ENCODE measurements at places on chromosomes 6 and 20. TPM values are rescaled to one million over a fixed set of nuclear protein-coding genes. Genes with fewer than 3 reads are reported as not detected.
A peak's percentile ranks its signal among the peaks of the same experiment; 100 is the strongest.

SPACA1 gene
- total RNA-seq, result not detected

PTGIS gene
- total RNA-seq, result 6.2 TPM

TCP1 gene
- total RNA-seq, result 302 TPM

PNPLA1 gene
- total RNA-seq, result not detected

KCNQ5 gene
- not detected for total RNA-seq

KCNQ2 gene
- not detected for total RNA-seq

HCK gene
- not detected for total RNA-seq

DNA sequence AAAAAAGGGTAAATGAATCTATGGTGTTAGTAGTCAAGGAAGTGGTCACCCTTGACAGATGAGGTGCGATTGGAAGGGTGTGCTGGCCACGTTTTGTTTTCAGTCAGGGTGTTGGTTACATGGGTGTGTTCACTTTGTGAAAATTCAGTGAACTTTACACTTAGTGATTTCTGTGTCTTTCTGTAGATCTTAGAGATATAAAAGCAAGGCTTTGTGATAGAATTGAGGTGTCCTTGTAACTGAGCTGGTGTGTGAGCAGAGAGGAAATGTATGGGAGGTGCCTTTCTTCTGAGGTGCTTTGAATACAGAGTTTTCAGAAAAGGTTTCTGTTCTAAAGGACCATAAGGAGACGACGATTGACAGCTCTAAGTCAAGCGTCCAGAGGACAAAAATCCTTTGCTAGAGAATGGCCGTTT lies 90.5 kb downstream of the SAMD3 start:
- H3K4me1 ChIP-seq, result peaks cover 38% of the 10 kb centered on the region
- no peak overlapping the region for H3K4me3 ChIP-seq
- no peaks in the 10 kb centered on the region for H3K27me3 ChIP-seq
- no peak for DNase-seq
- peaks cover 19% of the 10 kb centered on the region for H3K36me3 ChIP-seq

GRCh38 chr6:49606721-49607390 lies 29.8 kb downstream of the RHAG start:
- H3K4me1 ChIP-seq, result peaks cover 3% of the 10 kb centered on the region
- H3K36me3 ChIP-seq, result no peaks in the 10 kb centered on the region
- no peak overlapping the region for H3K4me3 ChIP-seq
- peak; percentile 79 for DNase-seq
- H3K27ac ChIP-seq, result no peak overlapping the region
- peaks cover 16% of the 10 kb centered on the region for H3K27me3 ChIP-seq

DNA sequence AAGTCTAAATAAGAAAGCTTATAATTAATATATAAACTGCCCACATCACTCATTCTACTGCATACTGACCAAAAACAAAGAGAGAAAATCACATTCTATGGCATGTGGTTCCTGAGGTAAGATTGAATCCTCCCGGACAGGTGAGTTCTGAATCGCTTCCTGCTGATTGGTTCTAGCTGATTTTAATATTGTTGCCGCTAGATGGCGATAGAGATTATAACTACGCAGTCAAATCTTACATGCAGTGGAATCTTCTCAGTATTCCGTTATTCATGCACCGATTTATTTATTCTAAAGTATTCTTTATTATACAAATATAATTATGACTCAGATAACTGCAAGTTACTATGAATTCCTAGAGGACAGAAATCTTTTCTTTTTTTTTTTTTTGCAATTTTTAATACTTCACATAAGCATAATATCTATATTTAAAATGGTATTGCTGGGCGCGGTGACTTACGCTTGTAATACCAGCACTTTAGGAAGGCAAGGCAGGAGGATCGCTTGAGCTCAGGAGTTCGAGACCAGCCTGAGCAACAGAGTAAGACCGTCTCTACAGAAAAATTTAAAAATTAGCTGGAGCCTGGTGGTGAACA lies 24.2 kb upstream of the TMX4 start:
- no peak overlapping the region for H3K27ac ChIP-seq
- DNase-seq, result peak; percentile 56
- H3K27me3 ChIP-seq, result no peaks in the 10 kb centered on the region
- no peak overlapping the region for H3K4me3 ChIP-seq

GRCh38 chr6:1714654-1715053 lies 104.9 kb downstream of the FOXC1 start:
- H3K4me3 ChIP-seq, result no peak overlapping the region
- H3K4me1 ChIP-seq, result no peaks in the 10 kb centered on the region
- H3K27ac ChIP-seq, result no peak overlapping the region

DNA sequence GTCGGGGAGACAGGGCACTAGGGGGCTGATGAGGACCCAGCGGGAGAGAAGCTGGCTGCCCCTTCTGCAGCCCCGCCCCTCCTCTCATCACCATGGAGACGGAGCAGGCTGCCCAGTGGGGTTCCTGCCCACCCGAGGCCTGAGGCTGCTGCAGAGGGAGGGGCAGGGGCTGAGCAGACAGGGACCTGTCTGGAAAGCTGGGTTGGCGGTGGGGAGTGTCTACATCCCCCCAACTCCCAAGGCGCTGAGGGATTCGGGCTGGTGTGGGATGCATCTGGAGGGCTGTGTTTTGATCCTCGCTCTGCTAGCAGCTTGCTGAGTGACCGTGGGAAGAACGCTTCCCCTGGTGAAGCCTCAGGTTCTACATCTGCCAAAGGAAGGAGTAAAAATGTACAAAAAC lies 1.2 kb upstream of the BPI start:
- no peak overlapping the region for H3K4me3 ChIP-seq
- peaks cover 2% of the 10 kb centered on the region for H3K27me3 ChIP-seq
- DNase-seq, result no peak
- no peaks in the 10 kb centered on the region for H3K4me1 ChIP-seq
- H3K27ac ChIP-seq, result no peak overlapping the region

DNA sequence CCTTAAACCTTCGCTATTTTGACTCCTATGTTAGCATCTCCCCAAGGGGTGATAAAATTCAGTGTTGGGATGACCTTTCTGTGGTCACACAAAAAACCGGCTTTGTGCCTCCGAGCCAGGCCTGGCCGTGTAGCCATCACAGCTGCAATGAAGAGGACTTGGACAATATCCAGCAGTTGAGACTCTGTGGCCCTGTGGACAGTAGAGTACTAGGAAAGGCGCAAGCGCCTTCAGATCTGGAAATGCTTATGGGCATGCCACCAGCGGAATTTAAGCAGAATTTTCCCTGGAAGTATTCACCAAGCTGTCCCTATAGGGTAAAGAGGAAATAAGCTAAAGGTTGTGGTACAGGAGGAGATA lies 63.3 kb upstream of the SLC2A12 start:
- no peak for DNase-seq
- H3K4me3 ChIP-seq, result no peak overlapping the region
- no peaks in the 10 kb centered on the region for H3K4me1 ChIP-seq
- H3K36me3 ChIP-seq, result no peaks in the 10 kb centered on the region

- H3K27ac ChIP-seq, result no peak overlapping the region
- H3K4me3 ChIP-seq, result no peak overlapping the region
- DNase-seq, result no peak
- H3K36me3 ChIP-seq, result no peaks in the 10 kb centered on the region
- H3K4me1 ChIP-seq, result no peaks in the 10 kb centered on the region
- no peaks in the 10 kb centered on the region for H3K27me3 ChIP-seq
These were observed 2.2 kb downstream of the MTRES1 start for GRCh38 chr6:107030151-107030550.

GRCh38 chr6:106372838-106373501 lies 12.5 kb downstream of the CRYBG1 start:
- DNase-seq, result no peak
- H3K36me3 ChIP-seq, result no peaks in the 10 kb centered on the region
- H3K4me3 ChIP-seq, result no peak overlapping the region
- H3K27ac ChIP-seq, result no peak overlapping the region

DNA sequence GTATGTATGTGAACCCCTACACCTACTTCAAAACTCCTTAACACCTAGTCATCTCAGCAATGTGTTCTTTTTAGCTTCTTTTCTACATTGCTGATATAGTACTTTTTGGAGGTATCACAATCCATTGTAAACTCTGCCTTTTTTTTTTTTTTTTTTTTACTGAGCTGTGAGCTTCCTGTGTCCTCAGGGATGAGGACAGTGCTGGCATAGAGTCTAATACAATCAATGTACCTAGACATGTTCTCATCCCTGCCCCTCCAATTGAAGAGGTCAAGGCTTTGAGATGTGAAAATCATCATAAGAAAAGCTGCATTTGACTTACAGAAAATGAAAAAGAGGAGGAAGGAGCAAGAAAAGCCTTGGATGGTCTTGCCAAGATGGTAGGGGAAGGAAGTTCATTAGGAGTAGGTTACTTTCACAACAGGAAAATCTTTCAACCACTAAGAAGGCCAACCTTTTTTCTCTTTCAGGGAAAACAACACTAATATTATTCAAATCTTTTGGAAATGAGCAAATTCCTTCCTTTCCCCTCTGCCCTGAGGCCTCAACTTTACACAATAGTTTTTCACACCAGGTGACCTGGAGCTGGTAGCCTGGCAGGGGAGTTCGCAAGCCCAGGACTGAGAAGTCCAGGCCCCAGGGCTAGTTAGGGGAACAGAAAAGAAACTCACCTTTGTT lies 2.8 kb upstream of the JARID2 start:
- no peak overlapping the region for H3K27ac ChIP-seq
- H3K36me3 ChIP-seq, result no peaks in the 10 kb centered on the region
- no peak overlapping the region for H3K4me3 ChIP-seq
- peak; percentile 77 for DNase-seq
- peaks cover 2% of the 10 kb centered on the region for H3K27me3 ChIP-seq

DNA sequence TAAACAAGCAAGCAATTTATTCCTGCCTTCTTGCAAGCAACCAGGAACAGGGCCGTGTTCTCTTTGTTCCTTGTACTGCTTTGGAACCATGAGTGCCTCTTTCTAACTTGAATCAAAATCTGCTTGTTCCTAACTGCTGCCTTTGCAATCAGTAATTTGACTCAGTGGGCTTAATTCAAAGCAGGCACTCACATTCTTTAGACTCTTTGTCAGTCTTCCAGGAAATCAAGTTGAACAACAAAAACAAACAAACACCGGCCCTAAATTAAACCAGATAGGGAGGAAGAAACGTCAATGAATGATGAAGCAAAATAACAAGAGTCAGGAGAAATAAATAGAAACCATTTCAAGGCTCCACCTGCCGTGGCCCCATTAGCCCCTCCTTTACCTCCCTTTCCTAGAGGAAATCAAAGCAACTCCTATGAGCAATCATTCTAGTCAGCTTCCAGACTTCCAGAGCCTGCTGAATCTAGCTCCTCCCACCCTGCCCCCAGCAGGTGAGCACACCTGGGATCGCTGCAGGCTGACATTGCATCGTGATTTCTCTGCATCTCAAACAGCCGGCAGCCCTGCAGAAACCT lies 582.2 kb upstream of the FLRT3 start:
- H3K4me3 ChIP-seq, result no peak overlapping the region
- H3K36me3 ChIP-seq, result no peaks in the 10 kb centered on the region
- no peaks in the 10 kb centered on the region for H3K27me3 ChIP-seq
- DNase-seq, result peak; percentile 52
- H3K27ac ChIP-seq, result no peak overlapping the region
- H3K4me1 ChIP-seq, result peaks cover 33% of the 10 kb centered on the region

DNA sequence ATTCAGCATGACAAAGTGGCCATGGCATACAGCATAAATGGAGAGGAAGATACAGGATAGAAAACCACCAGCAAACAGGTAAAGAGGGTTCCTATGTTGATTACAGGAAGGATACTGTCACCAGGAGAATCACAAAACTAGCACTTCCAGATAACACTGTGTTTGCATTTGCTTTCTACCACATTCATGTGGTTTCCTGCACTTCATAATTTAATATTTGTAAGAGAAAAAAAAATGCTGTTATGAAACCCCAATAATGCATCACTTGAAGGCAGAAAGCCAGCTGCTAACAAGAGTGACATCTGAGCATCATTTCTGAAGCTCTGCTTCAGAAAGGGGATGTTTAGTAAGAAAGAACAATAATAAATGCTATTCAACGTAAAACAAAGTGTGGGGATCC lies 106.6 kb downstream of the ATXN1 start:
- peaks cover 5% of the 10 kb centered on the region for H3K4me1 ChIP-seq
- no peak for DNase-seq
- H3K4me3 ChIP-seq, result no peak overlapping the region

GRCh38 chr20:37383229-37383989 lies 37.5 kb downstream of the SRC start:
- H3K4me1 ChIP-seq, result peaks cover 26% of the 10 kb centered on the region
- H3K27me3 ChIP-seq, result no peaks in the 10 kb centered on the region
- H3K4me3 ChIP-seq, result no peak overlapping the region
- DNase-seq, result peak; percentile 66
- no peak overlapping the region for H3K27ac ChIP-seq

- no peak overlapping the region for H3K27ac ChIP-seq
- H3K36me3 ChIP-seq, result no peaks in the 10 kb centered on the region
- H3K4me1 ChIP-seq, result no peaks in the 10 kb centered on the region
These were observed 318.1 kb downstream of the CLIC5 start for GRCh38 chr6:45697605-45698004.

- no peaks in the 10 kb centered on the region for H3K4me1 ChIP-seq
- H3K27me3 ChIP-seq, result no peaks in the 10 kb centered on the region
- no peaks in the 10 kb centered on the region for H3K36me3 ChIP-seq
- DNase-seq, result peak; percentile 31
- H3K27ac ChIP-seq, result no peak overlapping the region
These were observed 406.5 kb upstream of the GJE1 start for GRCh38 chr6:141726248-141726647.

- H3K4me1 ChIP-seq, result no peaks in the 10 kb centered on the region
- no peaks in the 10 kb centered on the region for H3K36me3 ChIP-seq
- H3K27me3 ChIP-seq, result peaks cover 14% of the 10 kb centered on the region
- no peak for DNase-seq
- no peak overlapping the region for H3K27ac ChIP-seq
- H3K4me3 ChIP-seq, result no peak overlapping the region
These were observed 18.1 kb downstream of the TUBB2B start for GRCh38 chr6:3209114-3210023.

DNA sequence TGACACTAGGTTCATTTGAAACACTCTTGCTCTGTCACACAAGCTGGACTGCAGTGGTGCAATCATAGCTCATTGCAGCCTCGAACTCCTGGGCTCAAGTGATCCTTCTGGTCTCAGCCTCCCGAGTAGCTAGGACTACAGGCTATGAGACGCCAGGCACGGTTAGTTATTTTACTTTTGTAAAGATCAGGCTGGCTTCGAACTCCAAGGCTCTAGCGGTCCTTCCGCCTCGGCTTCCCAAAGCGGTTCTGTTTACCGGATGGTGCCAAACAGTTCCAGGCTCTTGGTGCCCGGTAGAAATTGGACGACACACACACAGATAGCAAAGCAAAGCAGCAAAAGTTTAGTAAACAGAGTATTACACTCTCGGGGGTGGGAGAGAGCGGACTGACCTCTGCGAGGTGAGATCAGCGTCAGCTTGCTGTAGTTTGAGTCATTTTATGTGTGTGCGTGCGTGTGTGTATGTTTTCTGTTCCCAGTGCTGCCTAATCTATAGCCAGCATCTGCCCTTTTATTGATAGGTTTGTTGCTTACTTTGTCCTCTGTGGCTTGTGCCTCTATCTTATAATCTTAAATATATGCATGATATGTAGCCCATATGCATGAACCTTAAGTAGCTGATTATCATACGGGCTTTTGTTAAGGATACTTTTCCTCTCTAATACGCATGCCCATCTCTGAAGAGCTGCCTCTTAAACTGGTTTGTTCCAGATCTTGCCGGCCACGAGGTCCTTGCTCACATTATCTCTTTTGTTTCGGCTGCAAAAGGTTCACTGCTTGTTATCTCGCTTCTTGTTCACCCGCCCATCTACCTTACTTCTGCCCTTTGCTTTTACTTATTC lies 75.2 kb downstream of the OR2B2 start:
- peak overlapping the region; percentile 59 for H3K4me3 ChIP-seq
- peak; percentile 90 for DNase-seq
- H3K27me3 ChIP-seq, result no peaks in the 10 kb centered on the region

Measured in endothelial cell of umbilical vein (primary cell).